GM23338 (cell line): ENCODE measurements at places on chromosomes 12 and 14. TPM values are rescaled to one million over a fixed set of nuclear protein-coding genes. Genes with fewer than 3 reads are reported as not detected.
A peak's percentile ranks its signal among the peaks of the same experiment; 100 is the strongest.

DNA sequence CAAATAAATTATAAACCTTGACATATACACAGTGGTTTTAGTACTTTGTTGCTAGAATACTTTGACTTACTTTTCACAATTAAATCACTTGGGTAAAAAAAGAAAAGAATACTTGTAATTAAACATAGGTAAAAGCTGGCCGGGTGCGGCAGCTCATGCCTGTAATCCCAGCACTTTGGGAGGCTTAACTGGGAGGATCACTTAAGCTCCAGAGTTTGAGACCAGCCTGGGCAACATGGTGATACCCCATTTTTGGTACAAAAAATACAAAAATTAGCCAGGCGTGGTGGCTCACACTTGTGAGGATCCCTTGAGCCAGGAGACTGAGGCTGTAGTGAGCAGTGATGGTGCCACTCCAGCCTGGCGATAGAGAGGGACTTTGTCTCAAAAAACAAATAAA, 7.8 kb downstream of the STX2 start:
- DNase-seq, result no peak

DNA sequence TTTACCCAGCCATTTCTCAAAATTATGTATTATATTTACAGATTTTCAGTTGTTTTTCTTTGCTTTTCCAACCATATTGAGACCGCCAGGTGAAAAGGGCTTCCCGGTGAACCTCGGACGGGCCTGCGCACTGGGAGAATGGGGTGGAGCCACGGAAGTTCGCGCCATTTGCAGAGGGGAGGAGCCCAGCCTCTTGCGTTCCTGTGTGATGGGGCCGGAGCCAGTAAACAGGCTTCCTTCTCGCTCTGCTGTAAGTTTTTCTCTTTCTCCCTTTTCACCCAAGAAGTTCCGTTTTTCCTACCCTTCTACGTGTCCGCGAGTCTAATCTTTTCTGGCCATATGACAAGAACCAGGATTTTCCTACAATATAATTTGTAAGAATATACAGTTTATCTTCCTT, 1108.8 kb upstream of the SEL1L start:
- peak; percentile 71 for DNase-seq

GRCh38 chr14:102194856-102195255, 55.2 kb downstream of the WDR20 start:
- DNase-seq, result no peak

DNA sequence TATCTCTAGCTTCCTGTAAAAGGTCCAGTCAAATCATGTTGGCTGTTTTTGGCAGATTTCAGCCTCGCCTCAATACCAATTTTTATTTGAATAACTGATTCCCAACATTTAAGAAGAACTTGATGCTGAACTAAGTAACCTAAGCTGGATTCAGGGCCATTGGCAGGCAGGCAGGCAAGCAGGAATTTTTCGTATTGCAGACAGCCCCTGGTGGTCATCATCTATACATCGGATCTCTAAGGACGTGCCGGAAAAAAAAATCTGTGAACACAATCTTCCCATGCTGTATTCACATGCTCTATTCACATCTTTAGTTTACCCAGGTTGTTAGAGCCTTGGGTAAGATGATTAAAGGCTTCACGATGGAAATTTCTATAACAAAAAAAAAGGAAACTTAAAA, 7.0 kb downstream of the VCPKMT start:
- DNase-seq, result peak; percentile 67

The TPH2 gene
- total RNA-seq, result 1.0 and 1.4 TPM in 2 replicates

The KLRC1 gene
- not detected in 2 replicates for total RNA-seq
